ENCODE measurements at places on chromosomes 2 and 18.

DNA sequence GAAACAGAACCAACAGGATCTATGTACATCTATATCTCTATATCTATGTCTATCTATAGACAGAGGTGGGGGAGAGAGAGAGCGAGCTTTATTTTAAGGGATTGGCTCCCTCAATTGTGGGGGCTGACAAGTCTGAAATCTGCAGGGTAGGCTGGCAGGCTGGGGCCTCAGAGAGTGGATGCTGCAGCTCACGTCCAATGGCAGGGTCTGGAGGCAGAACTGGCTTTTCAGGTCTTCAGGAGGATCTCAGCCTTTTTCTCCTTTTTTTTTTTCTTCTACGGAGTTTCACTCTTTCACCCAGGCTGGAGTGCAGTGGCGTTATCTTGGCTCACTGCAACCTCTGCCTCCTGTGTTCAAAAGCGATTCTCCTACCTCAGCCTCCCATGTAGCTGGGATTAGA lies 77.2 kb downstream of the ARL4C start:
- peak overlapping the region; percentile 100 for H3K27ac ChIP-seq
- H3K4me1 ChIP-seq = peaks cover 76% of the 10 kb centered on the region
- peaks cover 7% of the 10 kb centered on the region for H3K36me3 ChIP-seq

DNA sequence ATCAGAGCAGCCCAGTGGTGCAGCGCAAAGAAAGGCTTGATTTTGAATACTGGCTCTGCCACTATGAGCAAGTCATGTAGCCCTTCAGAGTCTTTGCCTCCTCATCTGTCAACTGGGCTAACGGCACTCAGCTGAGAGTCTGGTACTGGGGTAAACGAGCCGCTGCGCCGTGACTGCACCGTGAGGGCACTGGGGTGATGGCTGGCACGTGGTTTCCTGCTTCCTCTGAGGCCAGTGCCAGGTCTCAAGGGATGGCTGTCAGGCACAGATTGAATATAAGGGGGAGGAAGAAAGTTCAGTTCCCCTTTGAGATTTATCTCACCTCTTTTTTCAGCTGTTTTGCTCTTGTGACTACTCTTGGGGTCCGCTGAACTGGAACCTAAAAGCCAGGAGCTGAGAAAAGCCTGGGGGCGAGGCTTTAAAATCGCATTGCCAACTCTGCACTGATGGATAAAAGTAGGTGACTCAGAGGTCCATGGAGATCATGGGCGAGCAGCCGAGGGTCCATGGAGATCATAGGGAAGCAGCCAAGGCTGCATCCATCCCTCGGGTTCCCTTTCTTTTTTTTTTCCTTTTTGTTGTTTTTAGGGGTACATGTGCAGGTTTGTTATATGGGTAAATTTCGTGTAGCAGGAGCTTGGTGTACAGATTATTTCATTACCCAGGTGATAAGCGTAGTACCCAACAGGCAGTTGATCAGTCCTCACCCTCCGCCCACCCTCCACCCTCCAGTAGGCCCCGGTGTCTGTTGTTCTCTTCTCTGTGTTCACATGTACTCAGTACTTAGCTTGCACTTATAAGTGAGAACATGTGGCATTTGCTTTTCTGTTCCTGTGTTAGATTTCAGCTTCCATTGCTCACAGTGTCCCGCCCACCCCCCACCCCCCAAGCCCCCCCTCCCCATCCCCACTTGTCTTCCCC lies 114.3 kb downstream of the SPP2 start:
- H3K27ac ChIP-seq = no peak overlapping the region
- H3K4me1 ChIP-seq = peaks cover 26% of the 10 kb centered on the region
- H3K4me3 ChIP-seq = no peak overlapping the region
- peak; percentile 74 for DNase-seq

- no peaks in the 10 kb centered on the region for H3K36me3 ChIP-seq
- H3K4me3 ChIP-seq = peak overlapping the region; percentile 96
- peaks cover 9% of the 10 kb centered on the region for H3K27me3 ChIP-seq
- H3K27ac ChIP-seq = peak overlapping the region; percentile 98
- DNase-seq = no peak
Measured at GRCh38 chr2:53785366-53785765, 1.4 kb downstream of the ASB3 start.

DNA sequence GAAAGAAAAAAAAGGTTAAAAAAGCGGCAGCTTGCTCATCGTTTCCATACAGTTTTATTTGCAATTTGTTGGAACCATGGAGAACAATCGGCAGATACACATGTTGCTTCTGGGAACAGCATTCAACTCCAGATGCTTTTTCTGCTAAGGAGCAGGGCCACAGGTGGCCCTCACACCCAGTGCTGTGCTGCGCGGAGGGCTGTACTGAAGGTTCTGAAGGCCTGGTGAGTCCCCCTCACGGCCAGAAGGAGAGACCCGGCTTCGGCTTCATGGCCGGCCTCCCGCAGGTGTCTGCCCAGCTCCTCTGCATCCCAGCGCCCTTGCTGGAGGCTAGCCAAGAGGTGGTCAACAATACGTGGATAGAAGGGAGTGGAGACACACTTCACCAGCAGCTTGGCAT lies 394.3 kb downstream of the NBAS start:
- peaks cover 4% of the 10 kb centered on the region for H3K27me3 ChIP-seq
- no peak for DNase-seq
- no peak overlapping the region for H3K27ac ChIP-seq
- H3K4me3 ChIP-seq = no peak overlapping the region

- no peak overlapping the region for H3K27ac ChIP-seq
- no peaks in the 10 kb centered on the region for H3K4me1 ChIP-seq
- no peak overlapping the region for H3K4me3 ChIP-seq
- no peaks in the 10 kb centered on the region for H3K36me3 ChIP-seq
- no peaks in the 10 kb centered on the region for H3K27me3 ChIP-seq
Measured at GRCh38 chr2:240745456-240745855, 53.8 kb downstream of the AQP12A start.
